Stimulated activated CD4-positive, alpha-beta T cell treated with anti-CD3 and anti-CD28 coated beads, TNF-alpha, amount 100 ng/mL, for 24 hours (primary cell): ENCODE measurements at places on chromosomes 1 and 21.

- DNase-seq, result no peak
Measured at GRCh38 chr1:4106731-4107130, 206.7 kb upstream of the C1orf174 start.

DNA sequence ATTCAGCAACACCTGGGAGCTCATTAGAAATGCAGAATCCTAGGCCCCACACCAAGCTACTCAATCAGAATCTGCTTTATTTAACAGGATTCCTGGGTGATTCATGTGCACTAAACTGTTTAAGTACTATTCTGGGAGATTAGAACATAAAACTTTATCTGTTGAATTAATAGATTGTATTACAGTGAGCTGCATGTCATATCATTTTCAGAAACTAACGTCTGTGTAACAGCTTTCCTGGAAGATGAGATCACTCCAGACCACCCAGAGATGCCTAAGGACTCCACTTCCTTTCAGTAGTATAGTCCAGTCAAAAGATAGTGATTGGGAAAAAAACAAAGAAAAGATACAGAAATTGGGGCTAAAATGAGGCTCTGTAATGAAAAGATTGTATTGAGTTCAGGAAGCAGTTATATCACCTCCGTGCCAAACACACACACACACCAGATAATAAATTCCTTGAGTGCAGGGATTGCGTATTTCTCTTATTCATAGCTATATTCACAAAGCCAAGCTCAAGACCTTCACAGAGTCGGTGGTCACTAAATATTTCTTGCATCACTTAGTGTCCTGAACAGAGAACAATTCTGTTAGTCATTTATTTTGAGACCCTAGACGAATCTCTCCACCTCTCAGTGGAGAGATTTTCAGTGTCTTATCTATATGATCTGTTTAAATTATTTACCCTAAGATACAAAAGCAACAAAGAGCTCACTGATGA lies 178.2 kb downstream of the DSCAM start:
- DNase-seq, result no peak

- DNase-seq, result no peak
Measured at GRCh38 chr1:36606641-36607262, 124.0 kb upstream of the CSF3R start.

GRCh38 chr1:201877877-201878401 lies 10.8 kb upstream of the SHISA4 start:
- no peak for DNase-seq

DNA sequence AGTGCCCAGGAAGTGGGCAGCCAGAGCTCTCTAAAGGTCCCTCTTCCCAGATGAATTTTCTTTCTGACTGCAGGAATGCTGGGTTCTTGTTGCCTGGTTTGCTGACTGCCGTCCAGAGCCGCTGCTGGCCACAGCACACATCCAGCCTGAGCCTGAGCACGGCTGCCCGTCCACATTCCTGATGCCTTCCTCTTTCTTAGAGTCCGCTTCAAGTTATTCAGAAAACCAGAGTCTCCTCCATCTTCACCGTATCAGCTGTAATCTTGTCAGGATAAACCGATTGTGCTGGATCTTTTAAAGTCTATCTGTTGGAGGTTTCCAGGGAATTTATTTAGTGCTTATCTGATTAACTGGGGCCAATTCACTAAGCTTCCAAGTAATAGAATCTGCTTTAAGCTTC lies 84.8 kb upstream of the BCAR3 start:
- no peak for DNase-seq

GRCh38 chr1:23556635-23557470 lies 2.4 kb downstream of the ID3 start:
- DNase-seq, result no peak

GRCh38 chr1:110710314-110710713 lies 35.6 kb upstream of the KCNA3 start:
- no peak for DNase-seq

DNA sequence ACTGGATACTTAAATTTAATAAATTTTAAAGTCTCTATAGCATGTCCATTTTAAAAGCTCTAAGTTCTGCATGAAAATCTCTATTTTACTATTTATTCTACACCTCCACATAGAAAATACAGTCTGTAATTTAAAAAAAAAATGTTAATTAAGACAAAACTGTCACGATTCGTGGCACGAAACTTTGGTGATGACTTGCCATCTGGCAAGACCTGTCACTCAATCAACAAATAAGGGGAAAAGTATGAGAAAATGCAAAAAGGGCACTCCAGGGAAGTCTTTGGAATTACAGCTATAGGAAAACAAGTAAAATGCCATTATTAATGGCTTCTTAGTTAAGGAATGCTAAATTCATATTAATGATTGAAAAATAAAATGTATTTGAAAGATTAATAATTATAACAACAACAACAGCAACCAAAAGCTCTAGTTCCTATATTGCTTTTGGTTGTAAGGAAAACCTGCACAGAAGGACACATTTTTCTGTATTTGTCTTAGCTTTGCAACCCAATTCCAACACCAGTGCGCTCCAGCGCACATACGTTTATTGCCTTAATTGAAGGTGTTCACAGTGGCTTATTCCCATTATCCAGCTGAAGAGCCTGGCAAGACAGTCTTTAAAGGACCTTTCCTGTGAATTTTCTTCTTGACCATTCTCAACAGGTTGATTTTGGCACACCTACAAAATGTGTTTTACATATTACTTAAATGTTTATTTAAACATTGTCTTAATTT lies 107.8 kb downstream of the PLPPR5 start:
- DNase-seq, result no peak

DNA sequence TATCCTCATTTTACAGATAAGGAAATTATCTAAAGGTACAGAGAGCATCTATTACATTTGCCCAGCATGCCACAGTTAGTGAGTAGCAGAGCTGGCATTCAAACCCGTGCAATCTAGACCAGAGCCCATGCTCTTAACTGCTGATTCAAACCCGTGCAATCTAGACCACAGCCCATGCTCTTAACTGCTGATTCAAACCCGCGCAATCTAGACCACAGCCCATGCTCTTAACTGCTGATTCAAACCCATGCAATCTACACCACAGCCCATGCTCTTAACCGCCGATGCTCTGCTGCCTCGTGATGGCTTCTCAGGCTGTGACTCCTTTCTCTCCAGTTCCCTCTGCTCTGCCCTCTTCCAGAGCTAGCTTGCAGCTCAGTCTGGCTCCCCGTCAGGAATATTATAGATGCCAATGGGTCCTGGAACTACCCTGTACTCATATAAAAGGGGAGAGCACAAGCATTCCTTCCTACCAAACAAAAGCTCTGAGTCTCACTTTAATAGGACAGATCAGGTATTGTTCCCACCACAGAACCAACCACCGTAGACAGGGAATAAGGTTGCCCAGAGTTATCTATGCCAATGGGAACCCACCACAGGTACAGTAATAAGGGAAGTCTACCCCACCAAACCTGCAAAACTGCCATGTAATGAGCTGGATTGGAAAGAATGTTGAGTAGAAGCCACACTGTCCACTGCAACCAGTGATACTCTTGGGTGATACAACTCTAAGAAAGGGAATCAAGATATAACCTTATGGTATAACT lies 78.4 kb downstream of the SMYD3 start:
- DNase-seq, result peak; percentile 24

DNA sequence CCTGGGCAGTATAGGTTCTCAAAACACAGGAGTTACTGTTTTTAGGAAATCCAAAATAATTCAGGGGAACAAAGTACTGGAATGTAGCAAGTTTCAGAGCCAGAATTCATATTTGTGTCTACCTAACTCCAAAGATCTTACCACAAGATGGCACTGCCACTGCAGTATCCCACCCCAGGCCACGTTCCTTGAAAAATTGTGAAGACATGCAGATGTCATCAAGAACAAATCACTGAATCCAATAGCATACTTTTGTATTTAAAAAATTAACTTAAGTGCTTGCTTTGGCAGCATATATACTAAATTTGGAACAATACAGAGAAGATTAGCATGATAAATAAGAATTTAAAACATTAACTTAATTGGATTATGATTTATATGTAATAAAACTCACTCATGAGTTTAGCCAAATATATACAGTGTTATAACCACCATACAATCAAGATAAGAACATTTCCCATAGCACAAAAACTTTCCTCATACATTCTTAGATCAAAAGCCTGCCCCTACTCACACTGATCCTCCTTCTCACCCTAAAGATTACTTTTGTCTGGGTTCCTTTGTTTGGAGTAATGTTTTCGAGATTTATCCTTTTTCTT lies 209.9 kb downstream of the FAF1 start:
- DNase-seq, result no peak

DNA sequence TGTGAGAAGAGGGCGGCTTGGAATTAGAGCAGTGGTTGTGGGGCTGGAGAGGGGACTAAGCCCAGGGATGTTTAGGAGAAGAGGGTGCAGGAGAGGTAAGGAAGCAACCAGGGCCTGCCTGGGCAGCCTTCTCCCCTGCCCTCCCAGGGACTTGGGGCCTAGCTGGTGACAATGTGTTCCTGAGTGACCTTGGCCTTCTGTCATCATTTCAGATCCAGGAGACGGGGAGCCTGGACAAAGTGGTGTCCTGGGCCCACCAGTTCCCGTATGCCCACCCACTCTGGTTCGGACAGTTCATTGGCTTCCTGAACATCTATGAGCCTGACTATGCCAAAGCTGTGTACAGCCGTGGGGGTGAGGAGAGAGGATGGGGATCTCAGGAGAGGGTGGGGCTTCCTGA lies 11.8 kb downstream of the CYP4B1 start:
- DNase-seq, result no peak

- no peak for DNase-seq
Measured at GRCh38 chr1:184836141-184836540, 81.5 kb upstream of the EDEM3 start.

DNA sequence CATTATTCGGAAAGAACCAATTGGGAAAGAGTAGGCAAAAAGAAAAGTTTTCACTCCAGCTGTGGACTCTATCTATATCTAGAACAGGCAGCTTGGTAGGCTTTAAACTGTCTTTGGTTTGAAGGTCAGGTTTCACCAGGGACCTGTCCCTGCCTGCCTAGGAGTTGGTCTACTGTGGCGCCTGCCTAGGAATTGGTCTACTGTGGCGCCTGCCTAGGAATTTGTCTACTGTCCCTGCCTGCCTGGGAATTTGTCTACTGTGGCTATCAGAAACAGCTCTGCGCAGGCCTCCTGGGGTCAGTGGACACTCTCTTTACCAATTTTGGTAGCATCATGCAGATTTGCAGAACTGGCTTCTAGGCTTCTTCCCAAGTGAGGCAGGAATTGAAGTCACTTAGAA lies 13.8 kb downstream of the USP25 start:
- no peak for DNase-seq

GRCh38 chr1:42035205-42035829 lies 116.6 kb upstream of the HIVEP3 start:
- peak; percentile 48 for DNase-seq

GRCh38 chr1:53697721-53698383 lies 41.1 kb downstream of the GLIS1 start:
- no peak for DNase-seq

GRCh38 chr21:37873655-37874054 lies 42.6 kb downstream of the KCNJ6 start:
- DNase-seq, result no peak

- DNase-seq, result no peak
Measured at GRCh38 chr1:245156736-245157505, 2.1 kb downstream of the KIF26B start.

- DNase-seq, result peak; percentile 28
Measured at GRCh38 chr21:43864962-43865539, at the start of gene AGPAT3. Gene AGPAT3 (plus strand): TSS chr21:43865223. CDS start chr21:43959682, 94,459 bp downstream.
